ENCODE measurements at places on chromosomes 7 and 10.

DNA sequence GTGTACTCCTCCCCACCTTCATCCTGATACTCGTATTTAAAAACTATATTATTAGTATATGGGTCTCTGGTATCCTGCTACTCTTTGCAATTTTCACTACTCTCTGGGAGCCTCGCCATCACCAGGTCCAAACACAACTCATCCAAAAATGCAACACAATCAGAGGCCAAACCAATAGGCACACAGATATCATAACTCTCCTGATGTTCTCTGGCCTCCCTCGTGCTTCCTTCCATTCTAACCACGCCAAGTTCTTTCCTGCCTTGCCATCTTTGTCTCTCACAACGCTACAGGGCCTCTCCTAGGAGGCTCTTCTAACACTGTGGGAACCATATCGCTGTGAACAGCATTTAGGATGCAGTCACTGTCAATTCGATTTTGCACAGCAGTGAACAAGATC, 7.3 kb downstream of the RHEB start:
- DNase-seq: no peak

GRCh38 chr10:11705722-11706121, 36.5 kb upstream of the ECHDC3 start:
- DNase-seq: no peak

DNA sequence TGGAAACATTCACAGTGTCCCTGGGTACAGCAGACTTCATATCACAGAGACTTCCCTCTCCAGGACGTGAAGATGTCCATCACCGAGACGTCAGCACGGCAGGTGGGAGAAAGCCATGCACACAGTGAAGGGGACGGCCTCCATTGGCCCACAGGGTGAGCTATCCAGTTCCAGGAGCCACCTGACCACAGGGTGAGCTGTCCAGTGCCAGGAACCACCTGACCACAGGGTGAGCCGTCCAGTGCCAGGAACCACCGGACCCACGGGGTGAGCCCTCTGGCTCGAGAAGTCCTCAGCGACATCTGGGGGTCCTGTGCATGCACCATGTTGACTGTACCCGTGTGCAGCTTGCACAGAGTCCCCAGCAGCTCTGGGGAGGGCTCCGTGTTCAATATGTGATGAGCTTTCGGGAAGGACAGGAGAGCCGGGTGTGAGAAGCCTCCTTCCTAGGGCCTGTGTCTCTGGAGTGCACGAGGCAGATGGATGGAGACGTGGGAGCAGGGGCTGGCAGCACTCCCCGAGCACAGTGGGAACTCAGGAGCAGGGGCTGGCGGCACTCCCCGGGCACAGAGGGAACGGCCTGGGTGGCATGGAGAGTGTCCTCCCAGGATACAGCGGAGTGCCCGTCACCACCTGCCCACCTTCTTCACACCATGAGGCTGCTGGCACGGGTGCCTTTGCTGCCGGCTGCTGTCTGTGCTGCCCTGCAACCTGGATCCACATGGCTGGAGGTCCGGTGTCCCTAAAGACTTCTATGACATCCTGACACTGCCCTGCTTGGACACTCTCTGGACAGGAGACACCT, 616.2 kb downstream of the DNAJB6 start:
- DNase-seq: no peak

- DNase-seq: no peak
Observed at GRCh38 chr7:130268463-130269317, 2.0 kb downstream of the CPA2 start.

GRCh38 chr7:50822110-50822509, 39.4 kb upstream of the GRB10 start:
- no peak for DNase-seq

GRCh38 chr7:69906283-69906995, 308.2 kb downstream of the AUTS2 start:
- peak; percentile 43 for DNase-seq

GRCh38 chr7:50153148-50153547, 60.1 kb upstream of the ZPBP start:
- peak; percentile 51 for DNase-seq

Data from SJCRH30 (cell line).